ENCODE measurements at places on chromosomes 1 and 21.

DNA sequence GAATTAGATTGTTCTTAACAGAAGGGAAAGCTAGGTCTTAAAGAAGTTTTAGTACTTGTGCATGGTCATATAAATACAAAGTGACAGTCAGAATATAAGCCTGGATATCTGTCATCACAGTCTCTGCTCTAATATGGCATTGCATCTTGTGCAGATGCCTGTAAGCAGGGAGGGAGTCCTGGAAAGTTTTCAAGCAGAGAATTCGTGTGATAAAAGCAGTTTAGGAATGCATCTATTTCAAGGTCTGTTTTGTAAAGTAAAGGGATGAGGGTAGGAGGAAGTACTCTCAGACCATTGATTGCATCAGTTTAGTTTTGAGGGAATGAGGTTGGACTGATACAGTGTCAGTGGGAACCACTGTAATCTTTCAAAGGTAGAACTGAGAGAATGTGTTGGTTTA lies 30.6 kb downstream of the IARS2 start:
- H3K4me1 ChIP-seq: peaks cover 10% of the 10 kb centered on the region
- peaks cover 29% of the 10 kb centered on the region for H3K36me3 ChIP-seq
- H3K27ac ChIP-seq: peak overlapping the region; percentile 13
- peak; percentile 41 for DNase-seq
- H3K4me3 ChIP-seq: no peak overlapping the region
- H3K27me3 ChIP-seq: no peaks in the 10 kb centered on the region

DNA sequence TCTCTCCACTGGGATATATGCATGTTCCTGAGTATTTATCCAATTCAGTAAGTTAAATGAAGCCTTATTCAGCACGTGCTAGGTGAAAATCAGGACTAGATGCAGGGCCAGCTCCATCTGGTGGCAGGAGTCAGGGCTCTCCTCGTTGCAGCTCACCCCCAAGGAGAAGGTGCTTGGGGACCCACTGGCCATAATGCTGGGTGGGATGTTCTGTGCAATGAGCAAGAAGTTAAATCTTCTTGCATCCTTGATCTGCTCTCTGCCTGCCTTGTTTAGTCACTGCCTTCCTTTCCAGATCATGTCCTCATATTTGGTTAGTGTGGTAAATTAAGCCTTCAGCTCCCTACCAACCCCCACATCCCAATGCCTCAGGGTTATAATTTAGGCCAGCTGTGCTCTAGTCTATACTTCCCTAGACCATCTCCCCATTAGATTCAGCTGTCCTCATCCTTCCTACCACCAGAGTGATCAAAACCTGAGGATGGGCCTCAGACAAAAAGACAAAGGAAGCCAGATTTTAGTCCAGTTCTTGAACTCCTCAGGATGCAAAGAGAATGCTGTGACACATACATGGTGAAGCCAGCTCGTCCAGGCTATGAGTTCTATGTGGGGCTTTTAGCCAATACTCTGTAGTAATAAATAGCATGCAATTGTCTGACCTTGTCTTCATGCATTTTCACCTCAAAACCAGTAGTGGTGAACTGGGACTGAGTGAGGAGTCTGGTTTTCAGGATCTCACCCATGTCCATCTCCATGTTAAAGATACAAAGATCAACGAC lies 55.9 kb downstream of the SEC16B start:
- DNase-seq: no peak
- H3K27ac ChIP-seq: no peak overlapping the region
- H3K27me3 ChIP-seq: no peaks in the 10 kb centered on the region
- no peaks in the 10 kb centered on the region for H3K4me1 ChIP-seq
- H3K4me3 ChIP-seq: no peak overlapping the region
- no peaks in the 10 kb centered on the region for H3K36me3 ChIP-seq

DNA sequence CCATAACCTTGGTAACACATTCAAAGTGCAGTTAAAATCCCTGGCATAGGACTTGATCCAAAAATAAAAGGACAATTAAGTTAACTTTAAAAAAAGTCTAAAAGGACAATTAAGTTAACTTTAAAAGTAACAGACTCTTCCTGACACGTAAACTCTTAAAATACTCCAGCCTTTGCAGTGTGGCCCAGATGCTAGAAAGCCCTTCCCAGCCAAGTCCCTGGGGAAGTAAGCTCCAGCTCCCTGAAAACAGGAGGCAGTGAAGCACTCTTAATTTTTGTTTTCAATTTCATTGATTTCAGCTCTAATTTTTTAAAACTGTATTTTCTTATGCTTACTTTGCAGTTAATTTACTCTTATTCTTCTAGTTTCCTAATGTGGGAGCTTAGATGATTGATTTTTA lies 5.1 kb upstream of the AIM2 start:
- H3K4me1 ChIP-seq: peaks cover 22% of the 10 kb centered on the region
- H3K36me3 ChIP-seq: peaks cover 5% of the 10 kb centered on the region
- DNase-seq: no peak
- H3K27me3 ChIP-seq: peaks cover 5% of the 10 kb centered on the region
- no peak overlapping the region for H3K27ac ChIP-seq

GRCh38 chr21:35811191-35811806 lies 249.0 kb downstream of the SETD4 start:
- H3K27me3 ChIP-seq: peaks cover 4% of the 10 kb centered on the region
- no peaks in the 10 kb centered on the region for H3K4me1 ChIP-seq
- DNase-seq: no peak

DNA sequence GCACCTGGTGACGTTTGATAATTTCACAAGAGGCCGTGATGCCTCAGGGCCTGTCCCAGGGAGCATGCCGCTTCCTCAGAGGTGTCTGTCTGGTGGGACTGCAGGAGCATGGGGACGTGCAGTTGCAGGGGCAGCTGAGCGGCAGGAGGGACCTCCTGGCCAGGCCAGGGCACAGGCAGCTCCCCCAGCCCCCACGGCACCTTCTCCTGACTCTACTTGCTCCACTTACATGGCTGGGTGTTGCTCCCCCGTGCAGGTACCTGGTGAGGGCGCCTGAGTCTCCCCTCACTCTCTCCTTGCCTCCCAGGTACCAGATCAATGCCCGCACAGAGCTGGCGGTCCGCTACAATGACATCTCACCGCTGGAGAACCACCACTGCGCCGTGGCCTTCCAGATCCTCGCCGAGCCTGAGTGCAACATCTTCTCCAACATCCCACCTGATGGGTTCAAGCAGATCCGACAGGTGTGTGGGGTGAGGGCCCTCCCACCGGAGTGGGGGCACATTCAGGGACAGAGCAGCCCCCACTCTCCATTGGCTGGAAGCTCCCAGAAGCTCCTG lies 108.4 kb downstream of the PDE9A start:
- peaks cover 6% of the 10 kb centered on the region for H3K4me1 ChIP-seq
- peaks cover 13% of the 10 kb centered on the region for H3K36me3 ChIP-seq
- no peaks in the 10 kb centered on the region for H3K27me3 ChIP-seq
- no peak overlapping the region for H3K27ac ChIP-seq
- H3K4me3 ChIP-seq: no peak overlapping the region

DNA sequence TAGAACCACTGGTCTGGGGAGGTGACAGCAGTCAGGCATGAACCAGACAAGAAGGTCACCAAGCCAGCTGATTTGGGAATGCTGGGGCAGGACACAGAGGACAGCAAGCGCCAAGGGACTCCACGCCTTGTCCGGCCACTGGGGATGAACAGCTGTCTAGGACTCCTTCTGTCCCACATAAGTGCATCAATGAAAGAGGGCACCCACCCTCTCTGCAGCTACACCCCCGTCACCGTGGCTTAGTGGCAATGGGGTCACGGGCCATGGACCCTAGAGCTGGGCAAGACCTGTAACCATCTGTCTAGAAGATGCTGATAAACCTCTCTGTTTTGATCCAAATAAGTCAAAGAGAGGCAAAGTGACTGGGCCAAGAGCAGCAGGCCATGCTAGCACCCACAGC lies 16.8 kb downstream of the UBE2G2 start:
- no peak overlapping the region for H3K27ac ChIP-seq
- peaks cover 12% of the 10 kb centered on the region for H3K4me1 ChIP-seq
- peaks cover 23% of the 10 kb centered on the region for H3K36me3 ChIP-seq
- H3K27me3 ChIP-seq: no peaks in the 10 kb centered on the region
- no peak overlapping the region for H3K4me3 ChIP-seq

DNA sequence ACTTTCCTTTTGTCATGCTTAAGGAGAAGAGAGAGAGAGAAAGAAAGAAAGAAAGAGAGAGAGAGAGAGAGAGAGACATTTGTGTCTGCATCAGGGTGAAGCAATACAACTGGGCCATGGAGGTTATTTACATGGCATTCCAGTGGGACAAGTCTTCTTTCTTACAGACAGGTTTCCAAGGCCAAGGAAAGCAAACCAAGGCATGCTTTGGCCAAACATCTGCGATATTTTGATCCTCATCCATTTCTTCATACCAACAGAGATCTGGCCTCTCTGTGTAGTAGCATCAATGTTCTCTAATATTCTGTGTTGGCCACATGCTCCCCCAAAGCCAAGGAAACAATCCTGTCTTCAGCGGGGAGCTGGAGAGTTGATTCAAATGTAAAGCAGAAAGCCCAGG lies 292.1 kb downstream of the SETD4 start:
- H3K36me3 ChIP-seq: no peaks in the 10 kb centered on the region
- H3K4me1 ChIP-seq: no peaks in the 10 kb centered on the region
- peaks cover 12% of the 10 kb centered on the region for H3K27me3 ChIP-seq
- DNase-seq: no peak
- H3K4me3 ChIP-seq: no peak overlapping the region

DNA sequence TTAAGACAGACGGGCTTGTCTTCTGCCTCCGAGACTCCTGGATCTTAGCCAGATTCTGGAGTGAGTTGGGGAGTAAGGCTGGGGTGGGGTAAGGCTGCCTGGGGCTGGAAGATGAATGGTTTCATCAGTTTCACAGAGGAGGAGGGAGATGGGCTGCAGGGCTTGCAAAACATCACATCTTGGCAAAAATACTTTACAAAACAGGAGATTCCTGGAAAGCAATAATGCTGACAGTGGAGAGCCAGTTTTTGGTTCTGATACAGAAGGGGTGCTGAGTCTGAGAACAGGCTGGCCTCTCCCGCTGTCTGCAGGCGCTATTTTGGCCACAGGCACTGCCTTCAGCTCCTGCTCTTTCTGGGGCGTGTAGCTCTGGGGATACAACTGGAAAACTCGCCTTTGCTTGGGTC lies 83.4 kb upstream of the KCNE2 start:
- no peak overlapping the region for H3K4me3 ChIP-seq
- DNase-seq: no peak
- H3K36me3 ChIP-seq: peaks cover 1% of the 10 kb centered on the region
- no peaks in the 10 kb centered on the region for H3K27me3 ChIP-seq
- H3K27ac ChIP-seq: no peak overlapping the region
- H3K4me1 ChIP-seq: peaks cover 6% of the 10 kb centered on the region

DNA sequence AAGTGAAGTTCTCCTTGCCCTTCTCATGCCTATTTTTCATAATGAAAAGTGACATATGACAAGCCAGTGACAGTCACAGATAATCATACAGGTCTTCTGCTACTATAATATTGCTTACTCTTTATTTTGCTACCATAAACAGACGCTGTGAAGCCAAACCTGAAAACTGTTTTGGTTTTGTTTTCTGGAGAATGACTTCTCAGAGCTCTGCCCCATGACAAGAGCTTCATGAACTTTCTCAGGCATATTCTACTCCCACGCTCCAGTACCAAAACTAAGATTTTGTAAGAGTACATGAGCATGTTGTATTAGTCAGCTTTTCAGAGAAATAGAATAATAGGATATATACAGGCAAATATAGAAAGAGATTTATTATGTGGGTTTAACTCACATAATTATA lies 64.3 kb upstream of the VTCN1 start:
- DNase-seq: no peak
- no peak overlapping the region for H3K4me3 ChIP-seq
- no peak overlapping the region for H3K27ac ChIP-seq
- H3K4me1 ChIP-seq: no peaks in the 10 kb centered on the region

DNA sequence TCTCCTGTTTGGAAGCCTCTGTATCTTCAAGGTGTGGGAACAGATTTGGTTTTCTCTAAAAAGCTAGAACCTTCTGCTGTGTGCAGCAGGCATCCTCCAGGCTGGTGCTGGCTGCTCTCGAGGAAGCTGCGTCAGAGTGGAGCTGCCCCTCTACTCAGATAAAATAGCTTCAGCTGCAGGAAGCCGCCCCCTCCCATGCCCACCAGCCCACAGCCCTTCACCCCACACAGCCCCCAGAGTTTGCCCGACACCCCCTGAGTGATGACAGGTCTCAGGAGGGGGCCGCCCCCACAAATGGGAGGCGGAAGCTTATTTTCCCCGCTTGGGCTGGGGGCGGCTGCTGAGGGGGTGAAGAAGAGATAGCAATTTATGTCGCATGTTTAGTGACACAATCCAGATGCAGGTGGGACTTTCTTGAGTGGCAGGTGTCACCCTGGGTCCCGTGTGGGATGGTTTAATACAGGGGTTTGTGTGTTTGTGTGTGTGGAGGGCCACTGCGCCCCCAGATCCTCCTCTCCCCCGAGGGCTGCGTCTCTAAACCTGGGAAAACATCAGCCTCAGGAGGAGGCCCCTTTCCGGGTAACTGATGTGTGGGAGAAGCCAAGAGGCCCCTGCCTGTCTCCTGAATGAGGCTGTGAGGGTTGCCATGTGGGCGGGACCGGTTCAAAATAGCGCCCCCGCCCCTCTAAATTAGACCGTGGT lies 55.4 kb downstream of the STUM start:
- no peak overlapping the region for H3K4me3 ChIP-seq
- H3K36me3 ChIP-seq: no peaks in the 10 kb centered on the region
- H3K27me3 ChIP-seq: no peaks in the 10 kb centered on the region
- peaks cover 3% of the 10 kb centered on the region for H3K4me1 ChIP-seq
- DNase-seq: no peak
- no peak overlapping the region for H3K27ac ChIP-seq

DNA sequence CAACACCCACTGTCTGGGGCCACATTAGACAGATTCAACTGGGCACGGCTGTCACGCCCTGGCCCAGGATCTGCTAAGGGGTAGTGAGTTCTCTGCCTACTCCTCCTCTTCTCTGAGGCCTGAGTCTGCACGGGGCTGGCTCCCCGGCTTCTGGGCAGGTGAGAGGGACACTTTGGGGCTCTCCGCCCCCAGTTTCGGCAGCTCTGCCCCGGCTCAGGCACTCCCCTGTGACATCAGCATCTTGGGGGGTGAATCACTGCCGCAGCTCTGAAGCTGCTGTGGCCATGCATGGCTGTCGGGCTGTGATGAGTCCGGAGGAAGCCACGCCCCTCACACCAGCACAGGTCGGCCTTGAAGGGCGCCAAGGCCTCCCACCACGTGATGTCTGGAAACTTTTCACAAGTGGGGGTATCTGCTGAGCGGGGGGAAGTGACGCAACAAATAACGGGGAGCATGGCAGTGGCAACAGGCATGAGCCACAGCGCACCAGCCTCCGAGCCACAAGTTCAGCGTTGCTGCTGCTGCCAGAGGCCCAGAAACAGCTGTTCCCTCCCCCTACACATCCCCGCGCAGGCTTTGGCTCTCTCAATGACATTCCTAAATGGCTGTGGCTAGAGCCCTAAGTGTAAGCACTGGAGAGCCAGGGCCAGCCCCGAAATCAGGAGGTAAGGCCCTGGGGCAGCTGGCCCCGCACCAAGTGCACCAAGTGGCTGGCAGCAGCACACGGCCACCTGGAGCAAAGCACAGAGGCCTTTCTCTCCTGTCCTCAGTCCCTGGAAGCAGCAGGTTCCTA lies 26.3 kb downstream of the ZBTB17 start:
- no peaks in the 10 kb centered on the region for H3K27me3 ChIP-seq
- H3K4me3 ChIP-seq: peak overlapping the region; percentile 67
- peak overlapping the region; percentile 94 for H3K27ac ChIP-seq

- no peak overlapping the region for H3K27ac ChIP-seq
- no peaks in the 10 kb centered on the region for H3K36me3 ChIP-seq
- no peaks in the 10 kb centered on the region for H3K4me1 ChIP-seq
- H3K27me3 ChIP-seq: no peaks in the 10 kb centered on the region
- no peak overlapping the region for H3K4me3 ChIP-seq
- DNase-seq: no peak
Observed at GRCh38 chr1:105373681-105374080, 1624.0 kb downstream of the AMY1C start.

GRCh38 chr1:213742992-213743391 lies 244.8 kb upstream of the PROX1 start:
- H3K4me1 ChIP-seq: no peaks in the 10 kb centered on the region
- H3K27ac ChIP-seq: no peak overlapping the region
- no peak overlapping the region for H3K4me3 ChIP-seq
- H3K36me3 ChIP-seq: no peaks in the 10 kb centered on the region

Data from activated CD4-positive, alpha-beta T cell treated with anti-CD3 and anti-CD28 coated beads, Interleukin-2, amount 10 ng/mL, durations not matched to agents 24 days and 14 days (primary cell).